ENCODE measurements at places on chromosomes 1 and 21. TPM values are rescaled to one million over a fixed set of nuclear protein-coding genes. Genes with fewer than 3 reads are reported as not detected.

DNA sequence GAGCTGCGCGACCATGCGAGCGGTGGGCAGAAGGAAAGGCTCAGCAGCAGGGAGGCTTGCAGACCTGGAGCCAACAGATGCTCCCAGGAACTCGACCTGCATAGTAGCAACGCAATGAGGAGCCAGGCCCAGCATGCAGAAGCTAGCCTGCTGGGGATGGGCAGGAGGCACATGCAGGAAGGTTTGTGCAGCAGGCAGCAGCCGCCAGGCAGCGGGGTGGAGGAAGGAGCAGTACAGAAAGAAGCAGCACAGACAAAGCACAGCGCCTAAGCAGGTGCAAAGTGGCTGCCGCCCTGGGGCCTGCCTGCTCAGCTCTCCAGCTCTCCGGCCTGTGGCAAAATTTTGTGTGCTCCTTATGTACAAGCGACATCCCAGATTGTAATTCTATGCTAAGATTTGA, 213.5 kb upstream of the MAP1LC3C start:
- no peak for DNase-seq

GRCh38 chr1:38028105-38028591, 15.6 kb downstream of the UTP11 start:
- no peak for DNase-seq

DNA sequence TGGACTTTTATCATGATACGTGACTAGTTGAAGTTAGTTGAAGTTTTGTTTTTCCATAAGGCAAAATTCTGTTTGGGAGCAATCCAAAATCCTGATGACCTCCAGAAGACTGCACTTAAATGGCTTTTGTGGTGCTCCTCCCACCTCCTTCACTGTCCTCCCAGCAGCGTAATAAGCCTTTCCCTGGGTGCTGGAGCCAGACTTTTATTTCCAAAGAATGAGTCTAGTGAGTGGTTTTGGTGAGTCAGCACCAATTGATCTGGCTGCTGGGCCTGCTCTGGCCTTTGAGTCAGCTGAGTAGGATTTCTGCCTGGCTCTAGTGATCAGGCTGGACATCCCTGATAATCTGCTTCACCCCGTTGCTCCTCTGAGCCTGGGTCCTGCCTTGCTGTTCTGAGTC, 21.7 kb upstream of the KCND3 start:
- no peak for DNase-seq

- no peak for DNase-seq
Observed at GRCh38 chr21:33122507-33122906, 52.6 kb downstream of the OLIG1 start.

GRCh38 chr1:64235181-64235580, 31.8 kb downstream of the UBE2U start:
- DNase-seq: no peak

GRCh38 chr21:42639646-42640152, 13.7 kb upstream of the PDE9A start:
- no peak for DNase-seq

- no peak for DNase-seq
Observed at GRCh38 chr1:69252696-69253095, 315.0 kb upstream of the LRRC7 start.

- DNase-seq: no peak
Observed at GRCh38 chr1:187788718-187789117, 960.0 kb downstream of the PLA2G4A start.

- no peak for DNase-seq
Observed at GRCh38 chr21:21530680-21531079, 532.5 kb downstream of the NCAM2 start.

DNA sequence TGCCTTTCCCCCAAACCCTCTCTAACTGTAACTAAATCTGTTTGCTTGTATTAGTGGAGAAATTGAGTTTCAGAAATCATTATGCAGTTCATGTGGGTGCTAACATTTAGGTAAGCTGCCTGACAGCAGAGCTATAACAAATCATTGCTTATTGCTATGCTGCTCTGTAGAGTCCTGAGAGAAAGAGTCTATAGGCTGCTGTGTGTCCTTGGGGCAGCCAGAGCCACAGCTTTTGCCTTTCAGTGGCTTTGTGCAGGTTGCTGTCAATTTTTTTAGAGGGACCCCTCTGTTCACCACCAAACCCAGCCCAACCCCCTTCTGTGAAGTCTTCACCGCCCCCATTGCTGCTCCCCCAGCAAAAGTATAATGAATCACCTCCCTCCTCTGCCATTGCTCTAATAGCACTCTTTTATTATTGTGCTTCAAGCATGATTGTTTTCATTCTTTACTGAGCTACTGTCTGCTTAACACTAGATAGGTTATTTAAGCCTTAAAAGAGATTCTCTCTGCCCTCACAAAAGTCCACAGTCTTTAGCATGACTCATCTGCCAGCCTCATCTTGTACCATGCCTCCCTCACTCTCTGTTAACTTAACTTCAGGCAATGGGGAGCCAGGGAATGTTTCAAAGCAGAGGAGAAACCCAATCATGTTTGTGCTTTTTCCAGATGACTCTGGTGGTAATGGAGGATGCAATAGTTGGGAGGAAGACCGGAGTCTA, 38.6 kb downstream of the DIRAS3 start:
- no peak for DNase-seq

GRCh38 chr1:58781541-58782177, 2.2 kb downstream of the JUN start:
- peak; percentile 61 for DNase-seq

GRCh38 chr1:203700901-203701300, 64.1 kb upstream of the LAX1 start:
- no peak for DNase-seq

GRCh38 chr1:23551849-23552248, 7.5 kb downstream of the ID3 start:
- DNase-seq: no peak

DNA sequence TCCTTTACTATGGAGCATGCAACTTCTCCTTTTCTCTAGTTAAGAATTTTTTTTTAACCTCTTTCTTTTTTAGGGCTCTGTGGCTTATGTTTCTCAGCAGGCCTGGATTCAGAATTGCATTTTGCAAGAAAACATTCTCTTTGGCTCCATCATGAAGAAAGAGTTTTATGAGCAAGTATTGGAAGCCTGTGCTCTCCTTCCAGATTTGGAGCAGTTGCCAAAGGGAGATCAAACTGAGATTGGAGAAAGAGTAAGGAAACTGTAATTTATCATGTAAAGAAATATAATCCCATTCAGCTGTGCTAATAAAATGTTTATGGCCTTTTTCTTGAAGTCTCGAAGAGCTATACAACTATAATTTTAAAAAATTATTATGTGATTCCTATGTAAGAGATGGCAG, 70.1 kb downstream of the HSPA13 start:
- no peak for DNase-seq

DNA sequence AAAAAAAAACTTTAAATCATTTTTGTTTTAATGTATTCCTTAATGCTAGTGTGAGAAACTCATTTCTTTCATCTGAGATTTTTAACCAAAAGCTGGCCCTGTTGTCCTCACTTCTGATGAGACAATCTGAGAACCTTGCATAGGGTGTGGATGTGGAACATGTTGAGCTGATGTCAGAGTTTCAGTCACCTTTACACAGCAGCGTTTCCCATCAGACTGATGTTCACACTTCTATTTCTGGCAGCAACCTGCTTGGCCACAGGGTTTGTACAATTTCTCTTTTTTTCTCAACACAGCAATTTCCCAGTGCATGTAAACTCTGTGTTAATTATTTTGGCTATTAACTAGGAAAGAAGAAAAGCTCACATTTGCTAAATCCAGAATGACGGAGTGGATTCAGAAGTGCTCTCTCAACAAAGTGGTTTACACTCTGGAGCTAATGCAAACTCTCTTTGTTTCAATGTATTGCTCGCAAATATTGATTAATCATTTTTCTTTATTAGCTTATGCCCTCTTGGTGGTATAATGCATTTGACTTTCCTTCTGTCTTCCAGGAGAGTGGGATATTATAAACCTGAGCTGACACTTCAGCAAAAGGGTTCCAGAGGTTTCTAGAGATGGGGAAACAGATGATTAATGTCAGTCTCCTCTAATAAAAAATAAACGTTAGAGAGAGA, 70.5 kb upstream of the HSPA13 start:
- no peak for DNase-seq

- DNase-seq: no peak
Observed at GRCh38 chr21:44909719-44910118, 11.0 kb downstream of the ITGB2 start.

GRCh38 chr1:43015269-43015668, 56.6 kb upstream of the SLC2A1 start:
- DNase-seq: no peak

DNA sequence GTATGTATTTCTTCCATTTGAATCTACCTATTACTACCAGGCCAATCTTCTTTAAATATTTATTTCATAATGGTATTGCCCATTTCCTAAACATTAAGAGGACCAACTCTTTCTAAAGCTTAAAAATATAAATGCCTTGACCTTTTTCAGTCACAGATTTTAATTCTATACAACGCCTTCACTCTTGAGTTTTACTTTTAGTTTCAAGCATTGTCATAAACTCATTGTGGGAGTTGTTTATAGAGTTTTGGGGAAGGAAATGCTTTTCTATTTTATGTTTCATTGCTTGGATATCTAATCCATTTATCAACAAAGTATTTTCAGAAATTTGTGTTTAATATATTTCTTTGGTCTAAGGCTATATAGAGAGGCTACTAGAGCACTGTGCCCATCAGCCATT, 155.8 kb downstream of the DPYD start:
- no peak for DNase-seq

DNA sequence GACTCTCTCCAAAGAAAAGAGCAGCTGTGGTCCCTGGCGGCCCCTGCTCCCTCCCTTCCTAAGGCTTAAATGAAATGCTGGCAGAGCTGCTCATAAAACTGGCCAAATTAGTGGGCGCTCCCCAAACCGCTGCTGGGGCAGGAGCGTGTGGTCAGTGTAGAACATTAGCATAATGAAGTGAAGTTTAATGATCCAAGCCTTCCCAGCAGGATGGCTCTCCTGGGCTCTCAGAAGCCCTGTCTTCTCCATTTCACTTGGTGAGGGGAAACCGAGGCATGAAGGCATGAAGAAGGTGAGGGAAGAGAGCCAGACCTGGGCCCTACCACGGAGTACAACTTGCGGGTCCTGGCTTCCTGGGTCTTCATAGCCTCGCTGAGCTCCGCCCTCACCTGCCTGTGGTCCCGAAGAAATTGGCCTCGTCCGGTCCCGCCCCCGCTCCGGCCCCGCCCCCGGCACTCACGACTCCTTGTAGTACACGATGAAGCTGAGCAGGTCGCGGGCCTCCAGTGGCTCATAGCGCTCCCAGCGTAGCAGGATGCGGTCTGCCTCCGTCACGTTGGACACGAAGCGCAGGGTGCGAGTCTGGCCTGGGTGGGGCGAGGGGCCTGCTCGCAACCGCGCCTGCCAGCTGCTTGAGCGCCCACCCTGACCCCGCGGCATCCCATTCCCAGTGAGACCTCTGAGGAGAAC, 10.3 kb downstream of the INSRR start:
- DNase-seq: no peak

DNA sequence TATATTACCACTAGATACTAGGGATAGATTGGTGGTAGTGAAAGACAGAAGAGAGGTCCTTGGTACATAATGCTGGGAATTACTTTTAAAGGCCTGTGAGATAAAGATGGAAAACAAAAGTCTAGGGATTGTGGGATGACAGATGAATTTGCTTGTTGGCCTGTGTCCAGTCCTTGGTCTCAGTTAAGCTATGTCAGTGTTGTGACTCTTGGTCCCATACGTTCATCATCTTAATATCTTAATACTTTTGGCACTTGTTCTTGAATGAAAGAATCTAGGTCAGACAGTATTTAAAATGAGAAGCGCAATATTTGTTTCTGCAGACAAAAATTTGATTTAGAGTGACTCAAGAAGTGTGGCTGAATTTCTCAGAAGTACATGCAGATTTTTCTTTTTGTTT, 7.6 kb downstream of the RPL5 start:
- no peak for DNase-seq

SEMA4A gene
- 4.5 TPM for total RNA-seq

IKBKE gene
- total RNA-seq: 1.5 TPM

MAP1LC3C gene
- total RNA-seq: 10.9 TPM

CLCA1 gene
- not detected for total RNA-seq

DCST2 gene
- 1.3 TPM for total RNA-seq

NBPF8 gene
- 24.7 TPM for total RNA-seq

OLIG2 gene
- not detected for total RNA-seq

LRRC71 gene
- not detected for total RNA-seq

SELENBP1 gene
- total RNA-seq: 159 TPM

CCDC28B gene
- 7.6 TPM for total RNA-seq

LCE6A gene
- total RNA-seq: not detected

All from tibial nerve (tissue), 4 donors.